ENCODE measurements at places on chromosomes 4 and X.

DNA sequence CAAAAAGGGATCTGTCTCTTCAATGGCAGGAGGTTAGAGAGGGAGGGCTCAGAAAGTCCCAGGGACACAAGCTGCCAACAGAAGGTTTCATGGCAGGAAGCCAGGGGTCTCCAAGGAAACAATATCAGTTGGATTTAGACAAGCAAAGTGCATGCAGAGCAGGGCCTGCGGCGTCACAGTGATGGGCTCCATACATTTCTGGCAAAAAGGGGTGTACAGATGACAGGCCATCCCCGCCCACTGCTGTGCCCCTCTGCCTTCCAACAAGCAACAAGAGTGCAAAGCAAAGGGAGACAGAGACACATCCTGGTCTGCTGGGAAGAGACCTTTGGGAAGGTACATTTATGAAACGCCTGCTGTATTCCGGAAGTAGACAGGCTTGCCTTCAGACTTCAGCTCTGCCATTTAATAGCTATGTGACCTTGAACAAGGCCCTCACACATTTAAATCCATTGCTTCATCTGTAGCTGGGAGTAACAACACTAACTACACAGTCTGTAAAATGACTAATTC is 121.2 kb downstream of the AFAP1 start:
- peak; percentile 41 for DNase-seq

DNA sequence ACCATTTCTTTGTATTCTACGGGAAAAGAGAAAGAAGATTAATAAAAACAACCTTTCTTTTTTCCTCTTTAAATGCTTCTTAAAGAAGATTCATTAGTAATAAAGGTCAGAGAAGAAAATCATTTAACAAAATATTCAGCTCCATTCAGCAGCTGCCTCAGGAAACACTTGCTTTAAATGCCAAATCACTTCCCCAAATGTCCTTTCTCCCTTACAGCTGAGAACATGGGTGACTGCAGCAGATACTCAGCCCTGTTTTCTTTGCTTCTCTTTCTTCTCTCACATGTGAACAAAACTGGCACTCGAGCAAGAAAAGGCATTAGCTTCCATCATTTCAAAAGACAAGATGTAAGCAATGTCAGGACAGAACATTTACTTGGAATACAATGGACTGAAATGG is 120.2 kb downstream of the INPP4B start:
- DNase-seq: no peak

DNA sequence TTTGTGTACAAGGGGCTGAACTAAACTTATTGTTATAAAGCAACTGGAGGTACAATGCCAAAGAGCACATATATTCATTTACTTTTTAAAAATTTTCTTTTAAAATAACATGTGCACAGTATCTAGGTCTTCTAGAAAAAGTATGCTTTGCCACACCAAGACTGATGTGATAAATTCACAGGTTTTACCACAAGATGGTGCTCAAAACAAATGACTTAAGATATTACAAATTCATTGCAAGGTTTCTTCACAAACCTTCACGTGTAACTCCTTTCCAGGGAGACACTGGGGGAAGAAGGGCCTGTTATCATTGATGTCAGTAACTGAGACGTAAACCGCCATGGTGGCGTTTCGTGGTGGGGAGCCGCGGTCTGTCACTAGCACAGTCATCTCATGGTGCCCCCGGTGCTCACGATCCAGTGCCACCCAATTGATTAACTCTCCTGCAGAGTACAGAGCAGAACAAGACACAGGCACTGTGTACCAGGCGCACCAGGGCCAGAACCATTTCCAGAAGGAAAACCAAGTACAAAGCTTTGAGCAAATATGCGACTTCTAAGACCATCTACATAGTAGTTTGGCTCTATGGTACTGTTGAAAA is 162.2 kb downstream of the DCHS2 start:
- peak; percentile 1 for DNase-seq

DNA sequence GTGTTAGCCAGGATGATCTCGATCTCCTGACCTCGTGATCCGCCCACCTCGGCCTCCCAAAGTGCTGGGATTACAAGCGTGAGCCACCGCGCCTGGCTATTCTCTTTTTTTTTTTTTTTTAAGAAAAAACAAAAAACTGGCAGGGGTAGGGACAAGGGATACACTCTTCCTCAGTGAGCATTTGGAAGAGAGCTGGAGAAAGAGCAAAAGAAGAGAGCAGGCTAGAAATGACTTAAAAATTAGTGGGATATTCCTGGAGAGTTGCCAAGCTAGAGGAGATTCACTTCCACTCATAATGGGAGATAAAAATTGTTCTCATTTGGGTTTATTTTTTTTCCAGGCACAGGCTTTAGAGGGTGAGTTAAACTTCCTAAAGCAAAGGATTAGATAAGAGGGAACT is 140.0 kb upstream of the SCML1 start:
- DNase-seq: no peak

DNA sequence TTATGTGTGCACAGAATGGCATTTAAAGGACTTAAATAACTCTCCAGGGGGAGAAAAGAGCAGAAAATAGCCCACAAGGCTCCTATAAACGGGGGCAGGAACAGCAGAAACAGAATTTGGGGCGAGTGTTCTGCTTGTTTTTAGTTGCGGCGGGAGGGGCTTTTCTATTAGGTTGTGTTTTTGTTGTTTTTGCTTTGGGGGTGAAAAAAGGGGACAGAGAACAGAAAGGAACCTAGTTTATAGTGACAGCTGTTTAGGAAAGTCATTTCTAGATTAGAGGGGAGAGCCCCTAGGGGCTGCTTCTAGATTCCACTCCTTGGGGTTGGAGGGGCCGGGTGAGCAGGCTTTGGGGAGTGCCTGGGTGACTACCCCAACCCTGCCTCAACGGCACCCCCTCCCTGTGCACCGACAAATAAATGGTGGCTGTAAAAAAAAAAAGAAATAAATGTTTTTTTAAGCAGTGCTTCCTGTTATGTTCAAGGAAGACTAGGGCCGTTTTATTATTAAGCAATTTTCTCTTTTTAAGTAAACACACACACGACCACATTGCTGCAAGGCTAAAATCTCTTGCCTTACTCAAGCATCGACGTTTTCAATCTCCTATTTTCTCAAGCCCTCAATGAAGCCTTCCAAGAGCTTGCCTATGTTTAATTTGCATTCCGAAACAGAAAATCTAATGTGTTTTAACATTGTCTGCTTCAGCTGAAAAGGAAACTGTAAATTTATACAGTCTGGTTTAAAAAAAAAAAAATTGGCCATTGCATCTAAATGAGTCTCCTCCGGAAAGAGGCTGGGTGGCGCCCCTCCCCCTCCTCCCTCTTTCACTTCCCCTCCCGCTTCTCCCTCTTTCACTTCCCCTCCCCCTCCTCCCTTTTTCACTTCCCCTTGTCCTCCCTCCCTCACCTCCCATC is 123.3 kb upstream of the TBL1X start:
- peak; percentile 22 for DNase-seq

DNA sequence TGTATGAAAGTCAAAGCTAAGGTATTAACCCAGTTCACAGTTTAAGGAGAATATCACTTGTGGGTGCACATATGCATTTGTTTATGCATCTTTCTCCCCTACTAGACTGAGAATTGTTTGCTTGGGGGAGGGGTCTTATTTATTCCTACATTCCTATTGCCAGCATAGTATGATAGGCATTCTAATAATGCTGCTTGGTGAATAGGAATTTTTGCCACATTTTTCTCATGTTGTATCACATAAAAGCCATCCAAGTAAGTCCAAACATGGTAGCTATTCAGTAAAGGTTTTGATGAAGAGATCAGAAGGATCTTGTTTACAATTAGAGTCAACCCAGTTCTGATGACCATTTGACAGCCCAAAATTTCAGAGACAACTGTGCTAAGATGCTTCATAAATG is 48.6 kb downstream of the ASB9 start:
- no peak for DNase-seq

GRCh38 chrX:136691028-136691809 is 43.3 kb downstream of the CD40LG start:
- peak; percentile 45 for DNase-seq

DNA sequence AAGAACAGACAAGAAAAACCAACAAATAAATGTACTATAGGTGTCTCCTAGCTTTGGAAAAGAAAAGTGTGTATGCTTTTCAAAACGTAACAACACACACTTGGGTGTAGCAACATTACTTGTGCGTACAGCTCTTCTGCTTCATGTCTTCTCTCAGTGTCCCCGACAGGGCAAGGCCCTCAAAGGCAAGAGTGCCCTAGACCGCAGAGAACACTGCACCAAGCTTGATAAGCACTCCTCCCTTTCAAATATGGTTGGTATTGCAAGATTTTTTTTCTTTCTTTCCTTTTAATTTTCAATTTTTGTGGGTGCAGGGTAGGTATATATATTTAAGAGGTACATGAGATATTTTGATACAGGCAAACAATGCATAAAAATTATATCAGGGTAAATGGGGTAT is 106.8 kb downstream of the EIF4E start:
- no peak for DNase-seq

DNA sequence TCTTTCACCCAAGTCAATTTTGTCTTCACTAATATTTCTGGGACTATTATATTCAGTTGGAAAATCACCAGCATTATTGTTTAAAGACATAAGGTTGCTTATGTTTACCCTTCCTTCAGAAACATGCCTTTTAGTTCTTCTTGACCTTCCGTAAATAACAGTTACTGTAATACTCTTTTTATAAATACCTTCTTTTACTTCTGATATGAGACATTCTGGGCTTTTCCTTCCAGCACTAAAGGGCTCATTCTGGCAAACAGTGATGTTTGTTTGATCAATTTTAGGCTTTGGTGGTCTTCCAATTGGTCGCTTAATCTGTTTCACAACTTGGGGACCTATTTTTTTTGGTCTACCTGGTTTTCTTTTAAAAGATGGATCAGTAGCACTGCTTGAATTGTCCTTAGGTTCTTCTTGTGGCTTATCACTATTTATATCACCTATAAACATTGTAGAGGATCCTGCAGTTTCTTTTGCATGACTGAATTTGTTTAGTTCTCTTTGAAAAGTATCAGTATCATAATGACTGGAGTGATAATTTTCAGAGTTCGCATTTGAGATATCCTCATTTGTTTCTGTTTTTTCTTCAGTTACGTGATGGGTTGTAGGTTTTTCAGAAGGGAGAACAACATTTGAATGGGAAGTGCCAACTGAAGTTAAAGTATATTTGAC is 64.8 kb downstream of the NCAPG start:
- DNase-seq: no peak

- peak; percentile 58 for DNase-seq
Measured at GRCh38 chrX:46912098-46912602, at the start of gene JADE3. TSS of gene JADE3 (plus strand) at chrX:46912421. CDS start at chrX:46984895, 72,474 bp downstream.

- DNase-seq: no peak
Measured at GRCh38 chr4:5891563-5892322, 1.1 kb downstream of the CRMP1 start.

GRCh38 chr4:73822812-73823504 is 13.5 kb upstream of the CXCL6 start:
- no peak for DNase-seq

GRCh38 chr4:29908276-29908675 is 811.9 kb upstream of the PCDH7 start:
- DNase-seq: no peak

DNA sequence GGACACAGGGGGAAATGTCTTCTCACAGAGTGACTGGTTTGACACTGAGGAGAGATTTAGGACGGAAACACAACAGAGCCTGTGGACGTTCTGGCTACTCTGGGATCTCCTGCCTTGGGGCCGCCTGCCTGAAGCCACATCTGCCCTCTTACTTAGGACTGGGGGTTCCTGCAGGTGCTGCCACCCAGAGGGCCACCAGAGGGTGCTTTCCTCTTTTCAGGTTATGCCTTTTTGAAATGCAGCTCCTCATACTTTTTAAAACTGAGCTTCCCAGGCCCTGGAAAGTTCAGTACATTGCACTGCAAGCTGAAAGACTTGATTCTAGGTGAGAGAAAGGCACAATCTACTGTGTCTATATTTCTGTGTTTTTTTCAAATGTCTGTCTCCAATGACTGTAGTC is 92.2 kb upstream of the PGRMC2 start:
- DNase-seq: no peak

DNA sequence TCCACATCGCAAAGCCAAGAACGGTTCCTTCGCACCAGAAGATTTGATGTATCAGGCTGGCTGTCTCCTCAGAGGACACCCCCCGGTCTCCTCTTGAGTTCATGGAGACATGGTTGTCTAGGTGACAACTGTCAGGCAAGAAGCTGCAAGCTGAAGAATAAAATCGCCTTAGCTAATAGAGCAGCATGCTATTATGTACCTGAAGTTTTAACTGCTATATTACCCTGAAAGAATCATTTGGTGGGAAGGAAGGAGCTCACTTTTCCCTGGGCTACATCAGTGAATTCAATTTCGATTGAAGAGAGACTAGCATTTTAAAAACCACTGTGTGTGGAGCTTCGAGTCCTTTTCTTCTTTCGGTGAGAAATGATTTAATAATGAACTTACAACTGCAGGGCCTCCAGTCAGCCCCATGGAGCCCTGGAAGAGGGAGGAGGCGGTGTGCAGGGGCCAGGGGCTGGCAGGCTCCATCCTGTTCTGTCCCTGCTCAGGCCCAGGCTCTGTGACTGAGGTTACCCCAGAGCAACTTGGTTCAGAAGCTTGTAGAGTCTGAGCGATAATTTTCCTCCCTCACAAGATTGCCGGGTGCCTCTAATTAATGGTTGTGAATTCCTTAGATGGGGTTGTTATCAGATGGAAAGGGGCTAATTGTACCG is 191.3 kb downstream of the MID1IP1 start:
- no peak for DNase-seq

DNA sequence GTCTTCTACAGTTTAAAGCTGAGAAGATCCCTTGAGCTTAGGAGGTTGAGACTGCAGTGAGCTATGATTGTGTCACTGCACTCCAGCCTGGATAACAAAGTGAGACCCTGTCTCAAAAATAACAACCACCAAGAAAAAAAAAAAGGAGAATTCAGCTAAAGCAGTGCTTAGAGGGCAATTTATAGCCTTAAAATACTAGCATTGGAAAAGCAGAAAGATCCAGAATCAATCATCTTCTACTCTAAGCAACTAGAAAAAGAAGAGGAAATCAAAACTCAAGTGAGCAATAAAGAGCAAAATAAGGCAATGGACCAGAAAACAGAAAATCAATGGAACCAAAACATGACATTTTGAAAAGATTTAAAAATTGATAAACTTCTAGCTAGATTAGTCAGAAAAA is 639 bp upstream of the PI4K2B start:
- DNase-seq: no peak

DNA sequence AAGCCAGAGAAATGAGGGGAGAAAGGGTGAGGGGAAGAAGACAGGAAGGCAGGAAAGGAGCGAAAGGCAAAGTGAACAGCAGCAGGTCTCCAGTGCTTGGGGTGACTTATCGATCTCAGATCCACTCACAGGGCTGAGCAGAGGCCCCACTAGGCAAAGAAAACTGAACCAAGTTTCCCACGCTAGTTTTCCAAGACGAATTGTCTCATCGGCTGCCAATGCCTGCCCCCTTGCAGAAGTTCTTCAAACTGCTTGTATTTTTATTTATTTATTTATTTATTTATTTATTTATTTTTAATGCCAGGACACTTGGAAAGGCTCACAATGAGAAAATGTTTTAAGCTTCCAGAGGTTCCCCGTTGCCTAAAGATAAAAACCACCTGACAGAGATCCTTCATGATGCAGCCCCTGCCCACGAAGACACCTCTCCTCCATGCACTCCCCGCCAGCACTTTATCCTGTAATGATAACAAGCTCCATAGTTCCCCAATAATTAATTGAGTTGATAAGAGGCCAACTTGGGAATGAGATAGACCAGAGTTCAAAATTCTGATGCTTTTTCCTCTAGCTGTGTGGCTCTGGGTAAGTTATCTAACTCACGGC is 43.2 kb downstream of the QDPR start:
- peak; percentile 21 for DNase-seq

GRCh38 chr4:56799161-56799759 is 22.2 kb downstream of the SPINK2 start:
- peak; percentile 42 for DNase-seq

- DNase-seq: no peak
Measured at GRCh38 chr4:93407493-93408275, 420.9 kb upstream of the ATOH1 start.

Data from astrocyte (in vitro differentiated cells and primary cell).